Occipital lobe (tissue), 3 donors: ENCODE measurements at places on chromosomes 6 and 20. TPM values are rescaled to one million over a fixed set of nuclear protein-coding genes. Genes with fewer than 3 reads are reported as not detected.

MATN4 gene
- total RNA-seq, result not detected

GRCh38 chr6:38773338-38773737, 58.2 kb downstream of the DNAH8 start:
- DNase-seq, result no peak

MMP24 gene
- total RNA-seq, result 76.1 TPM

IMPG1 gene
- not detected for total RNA-seq

- DNase-seq, result no peak
Measured at GRCh38 chr6:21193790-21194475, 399.6 kb upstream of the SOX4 start.

NR2E1 gene
- total RNA-seq, result 9.8 TPM

DNA sequence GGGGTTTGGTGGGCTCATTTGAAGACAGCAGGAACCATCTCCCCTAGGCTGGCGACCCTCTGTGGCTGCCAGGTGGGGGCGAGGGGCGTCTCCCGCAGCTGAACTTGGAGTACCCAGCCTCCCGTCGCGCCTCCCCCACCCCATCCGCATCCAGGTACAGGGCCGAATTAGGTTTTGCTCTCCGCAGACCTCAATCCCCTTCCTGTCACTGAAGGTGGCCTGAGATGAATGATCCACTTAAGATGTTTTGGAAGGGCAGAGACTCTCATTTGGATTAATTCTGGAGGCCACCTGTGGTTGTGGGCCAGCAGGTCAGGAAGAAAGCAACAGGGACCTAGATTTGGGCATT, 493 bp downstream of the CD83 start:
- DNase-seq, result no peak

GRCh38 chr6:31877125-31877650, 1.6 kb downstream of the SLC44A4 start:
- no peak for DNase-seq

EFCAB8 gene
- total RNA-seq, result not detected
